Muscle of arm (tissue), 14 donors: ENCODE measurements at places on chromosomes 1 and 21. TPM values are rescaled to one million over a fixed set of nuclear protein-coding genes. Genes with fewer than 3 reads are reported as not detected.
A peak's percentile ranks its signal among the peaks of the same experiment; 100 is the strongest.

DNA sequence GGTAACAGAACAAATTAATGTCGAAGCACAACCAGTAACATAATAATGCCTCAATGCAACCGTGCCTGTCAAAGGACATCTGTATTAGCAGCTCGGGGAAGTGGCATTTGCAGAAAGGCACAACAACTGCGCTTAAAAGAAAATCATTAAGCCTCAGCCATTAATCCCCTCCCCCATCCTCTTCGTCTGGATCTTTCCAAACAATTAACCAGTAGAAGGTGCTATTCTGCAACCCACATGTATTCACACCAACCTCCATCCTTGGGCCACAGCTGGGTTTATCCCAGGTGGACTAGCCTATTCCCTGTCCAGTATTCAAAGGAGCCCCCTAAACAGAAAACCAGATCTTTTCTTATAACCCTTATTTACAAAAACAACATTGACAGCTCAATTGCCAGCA is 2.6 kb downstream of the RERE start:
- DNase-seq: no peak

The AGO4 gene
- polyA plus RNA-seq: 14.8 TPM

DNA sequence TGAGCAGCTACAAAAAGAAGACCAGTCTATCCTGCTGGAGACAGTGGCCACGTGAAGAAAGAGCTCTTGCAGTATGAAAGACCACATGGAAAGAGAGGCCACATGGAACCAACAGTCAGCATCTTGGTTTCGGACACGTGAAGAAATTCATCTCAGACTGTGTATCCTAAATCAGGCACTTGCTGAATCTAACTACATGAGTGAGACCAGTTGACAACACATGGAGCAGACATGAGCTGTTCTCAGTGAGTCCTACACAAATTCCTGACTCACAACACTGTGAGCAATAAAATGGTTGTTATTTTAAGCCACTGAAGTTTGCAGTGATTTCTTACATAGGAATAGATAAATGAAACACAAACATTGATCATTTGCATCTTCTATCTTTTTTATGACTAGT is 2.4 kb upstream of the TAF1A start:
- no peak for DNase-seq

The TNFRSF4 gene
- 1.9 TPM for polyA plus RNA-seq

The TRAPPC3 gene
- 38.9 TPM for polyA plus RNA-seq

DNA sequence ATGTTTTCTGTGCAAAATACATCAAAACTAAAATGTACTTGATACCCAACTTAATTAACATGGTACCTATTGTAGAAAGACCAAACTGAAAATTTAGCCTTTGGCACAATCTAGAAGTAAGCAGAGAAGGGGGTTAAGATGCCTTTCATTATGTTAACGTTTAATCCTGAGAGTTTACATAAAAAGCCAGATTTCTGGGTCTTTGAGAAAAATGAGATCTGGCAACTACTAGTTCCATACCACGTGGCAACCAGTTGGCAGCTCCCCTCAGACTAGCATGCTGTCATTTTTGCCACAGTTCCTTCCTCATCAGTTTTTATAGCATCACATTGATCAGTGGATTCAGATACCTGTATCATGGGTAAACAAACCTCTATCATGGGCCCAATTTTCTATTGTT is 1.5 kb downstream of the RO60 start:
- DNase-seq: no peak

GRCh38 chr1:33634806-33635205 is 162.4 kb downstream of the ZSCAN20 start:
- no peak for DNase-seq

DNA sequence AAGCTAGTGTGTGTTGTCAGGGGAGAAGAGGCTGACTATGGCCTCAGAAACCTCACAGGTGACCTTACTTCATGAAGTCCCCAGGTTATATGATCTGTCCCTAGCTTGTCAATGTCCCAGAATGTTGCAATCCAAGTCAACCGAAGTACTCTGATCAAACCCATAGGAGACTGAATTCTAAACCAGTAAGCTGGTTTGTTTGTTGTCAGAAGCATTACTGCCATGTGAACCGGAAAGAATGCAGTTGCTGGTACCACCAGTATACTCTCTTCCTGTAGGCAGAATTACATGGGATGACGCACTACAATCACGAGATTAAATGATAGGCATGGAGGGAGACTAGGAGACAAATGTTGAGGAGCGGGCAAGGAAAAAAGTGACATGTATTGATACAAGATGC is 26.1 kb upstream of the MAN1A2 start:
- no peak for DNase-seq

- DNase-seq: no peak
Observed at GRCh38 chr1:151820940-151821339, 10.7 kb downstream of the RORC start.

DNA sequence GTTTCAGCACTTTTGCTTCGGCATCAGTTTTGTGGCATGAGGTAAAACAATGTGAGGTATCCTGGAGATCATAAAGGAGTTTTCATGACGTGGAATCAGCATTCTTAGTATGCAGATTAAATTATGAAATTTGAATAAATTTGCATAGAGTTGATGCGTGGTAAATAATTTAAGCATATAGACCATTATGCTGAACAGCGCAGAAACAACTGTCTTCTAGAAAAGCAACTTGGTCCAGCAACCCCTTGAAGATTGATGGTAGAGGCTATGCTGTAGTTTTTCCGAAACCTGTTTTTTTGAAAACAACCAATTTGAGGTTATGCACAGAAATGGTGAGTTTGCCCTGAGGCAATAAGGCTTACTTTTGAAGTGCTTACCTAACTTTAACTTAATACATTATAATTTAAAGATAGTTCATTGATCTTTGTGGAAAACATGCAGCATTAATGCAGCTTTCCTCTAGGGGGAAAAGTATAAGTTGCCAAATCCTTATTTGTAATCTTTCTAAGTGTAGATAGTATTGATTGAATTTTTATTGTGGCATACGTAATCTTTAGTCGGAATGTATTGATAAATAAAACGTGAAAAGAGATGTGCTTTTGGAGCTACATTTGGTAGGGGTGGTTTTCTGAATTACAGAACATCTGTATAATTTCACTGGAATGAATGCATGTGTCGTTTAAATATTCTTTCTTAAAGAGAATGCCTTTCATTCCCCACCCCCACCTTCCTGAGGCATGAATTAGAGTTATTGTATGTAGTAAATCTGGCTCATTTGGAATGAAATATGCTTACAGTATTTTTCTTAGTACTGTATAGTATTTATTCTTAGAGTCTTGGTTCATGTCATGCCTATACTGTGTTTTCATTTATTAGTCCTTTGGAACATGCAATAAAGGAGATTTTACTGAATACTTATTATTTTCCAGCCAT is 3.8 kb downstream of the PRDM2 start:
- no peak for DNase-seq

The C1orf141 gene
- polyA plus RNA-seq: not detected

- peak; percentile 2 for DNase-seq
Observed at GRCh38 chr1:233738396-233738795, 124.5 kb downstream of the KCNK1 start.

DNA sequence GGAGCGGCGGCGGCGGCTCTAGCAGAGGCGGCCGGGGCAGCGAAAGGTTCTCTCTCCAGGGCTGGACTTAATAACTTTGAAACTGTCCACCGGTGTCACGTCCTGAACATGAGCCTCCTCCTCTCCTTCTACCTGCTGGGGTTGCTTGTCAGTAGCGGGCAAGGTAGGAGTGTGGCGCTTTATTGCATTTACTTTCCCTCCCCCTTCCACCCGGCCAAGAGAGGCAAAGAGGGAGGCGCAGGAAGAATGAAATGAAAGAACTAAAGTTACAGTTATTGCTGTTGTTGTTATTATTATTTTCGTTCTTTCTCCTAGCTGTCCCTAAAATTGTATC is 214 bp downstream of the NCAM2 start:
- peak; percentile 36 for DNase-seq

DNA sequence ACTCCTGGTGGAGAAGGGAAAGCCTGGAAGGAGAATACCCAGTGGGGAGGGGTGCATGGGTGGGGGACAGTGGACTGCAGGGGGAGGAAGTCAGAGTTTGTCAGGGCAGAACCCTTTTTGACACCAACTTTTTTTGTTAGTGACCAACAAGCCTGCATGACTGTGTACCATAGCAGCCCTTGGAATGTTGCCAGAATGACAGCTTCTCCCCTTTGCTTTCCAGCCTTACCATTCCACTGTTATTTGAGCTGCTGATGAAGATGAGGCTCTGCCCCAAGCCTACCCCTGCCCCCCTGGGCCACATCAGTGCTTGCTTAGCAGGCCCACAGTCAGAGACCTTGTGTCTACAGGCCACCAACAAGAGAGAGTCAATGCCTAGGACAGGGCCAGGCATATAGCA is 341.2 kb downstream of the HHAT start:
- DNase-seq: no peak

The MSTO1 gene
- polyA plus RNA-seq: 47.2 TPM

DNA sequence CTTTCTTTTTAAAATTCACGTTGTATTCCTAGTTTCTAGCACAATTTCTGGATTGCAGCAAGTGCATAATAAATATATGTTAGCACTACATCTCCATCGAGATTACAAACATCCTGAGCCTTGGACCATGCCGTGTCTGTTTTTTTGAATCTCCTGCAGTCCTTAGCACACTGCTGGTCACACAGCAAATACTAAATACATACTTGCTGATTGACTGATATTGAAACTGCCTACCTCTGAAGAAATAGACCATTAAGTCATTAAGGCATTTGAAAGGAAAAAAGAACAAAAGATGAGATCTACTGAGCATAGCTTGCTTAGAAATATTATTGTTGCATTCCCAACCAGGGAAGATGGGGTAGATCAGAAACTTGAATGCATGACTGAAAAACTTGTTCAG is 369.1 kb downstream of the PTBP2 start:
- DNase-seq: no peak

DNA sequence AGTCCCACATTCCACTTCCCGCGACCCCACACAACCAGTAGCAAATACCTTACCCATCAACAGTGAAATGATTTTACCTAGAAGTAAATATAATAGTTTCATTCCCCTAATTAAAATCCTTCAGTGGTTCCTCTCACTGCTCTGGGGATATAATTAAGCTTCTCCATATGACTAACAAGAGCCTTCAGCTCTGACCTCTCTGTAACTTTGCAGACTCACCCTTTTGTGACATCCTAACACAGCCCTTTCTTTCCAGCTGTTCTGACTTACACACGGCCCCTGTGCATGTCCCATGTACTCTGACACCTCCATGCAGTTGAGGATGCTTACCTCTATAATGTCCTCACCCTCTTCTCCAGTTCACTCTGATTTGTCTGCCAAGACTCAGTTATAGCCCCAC is 137.3 kb upstream of the SPAG17 start:
- DNase-seq: no peak

- no peak for DNase-seq
Observed at GRCh38 chr1:226512076-226512728, 36.4 kb upstream of the STUM start.

The SLC30A2 gene
- polyA plus RNA-seq: 0.66 TPM

The LCA5L gene
- 3.6 TPM for polyA plus RNA-seq

The SLAMF1 gene
- polyA plus RNA-seq: not detected

The CTSS gene
- 14.2 TPM for polyA plus RNA-seq

The C1QC gene
- polyA plus RNA-seq: 48.9 TPM

DNA sequence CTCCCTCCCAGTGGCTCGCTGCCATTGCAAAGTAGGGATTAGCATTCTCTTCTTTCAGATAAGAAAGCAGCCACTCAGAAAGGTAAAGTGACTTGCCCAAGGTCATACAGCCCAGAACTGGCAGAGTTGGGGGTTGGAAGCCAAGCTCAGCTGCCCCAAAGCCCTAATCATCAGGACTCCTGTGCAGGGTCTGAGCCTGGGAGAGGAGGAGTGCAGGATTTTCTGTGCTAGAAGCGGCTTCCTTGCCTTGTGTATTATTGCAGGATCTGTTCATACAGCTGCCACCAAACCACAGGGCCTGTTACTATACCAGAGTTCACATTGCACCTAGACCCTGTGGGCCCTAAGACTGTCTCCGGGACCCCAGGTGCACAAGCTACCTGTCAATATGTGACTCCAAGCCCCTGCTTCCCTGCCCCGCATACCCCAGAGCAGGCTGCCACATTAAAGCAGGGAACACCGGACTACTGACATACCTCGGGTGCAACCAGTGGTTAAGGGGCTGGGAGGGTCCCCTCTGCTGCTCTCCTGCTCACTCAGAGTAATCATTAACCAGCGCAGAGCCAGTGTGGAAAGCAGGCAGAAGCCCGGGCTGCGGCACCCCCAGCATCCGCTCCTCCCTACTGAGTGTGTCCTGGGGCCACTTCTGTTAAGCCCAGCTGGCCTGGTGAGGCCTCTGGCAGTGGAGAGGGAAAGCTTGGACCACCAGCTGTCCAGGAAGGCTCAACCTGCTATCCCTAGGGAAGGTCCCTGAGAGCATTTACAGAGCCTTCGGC is 15.8 kb downstream of the HSPG2 start:
- DNase-seq: no peak

GRCh38 chr1:10451287-10451686 is 1.5 kb downstream of the CORT start:
- peak; percentile 25 for DNase-seq

The RSPO1 gene
- 8.2 TPM for polyA plus RNA-seq

The GPR37L1 gene
- polyA plus RNA-seq: not detected

- no peak for DNase-seq
Observed at GRCh38 chr1:156233426-156234127, 8.4 kb upstream of the BGLAP start.

The LCE1C gene
- not detected for polyA plus RNA-seq

- no peak for DNase-seq
Observed at GRCh38 chr1:30704271-30704670, 19.1 kb downstream of the MATN1 start.

The RUNX3 gene
- 0.43 TPM for polyA plus RNA-seq

DNA sequence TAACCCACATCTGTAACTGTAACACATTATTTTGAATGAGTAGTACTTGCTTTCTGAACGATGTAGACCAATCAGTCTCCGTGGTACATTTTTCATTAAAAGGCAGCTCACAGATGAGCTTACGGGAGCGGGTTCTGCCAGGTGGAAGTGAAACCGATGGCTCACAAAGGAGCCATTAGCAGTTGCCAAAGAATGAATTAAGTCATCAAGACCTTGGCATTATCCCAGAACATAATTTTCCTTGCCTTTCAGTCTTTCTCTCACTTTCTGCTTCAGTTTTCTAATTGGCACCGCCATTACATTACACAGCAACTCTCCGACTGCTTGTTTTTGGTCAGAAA is 33.5 kb upstream of the UTS2 start:
- no peak for DNase-seq

GRCh38 chr1:64836802-64837201 is 91.9 kb downstream of the RAVER2 start:
- no peak for DNase-seq

The PLA2G2F gene
- not detected for polyA plus RNA-seq

DNA sequence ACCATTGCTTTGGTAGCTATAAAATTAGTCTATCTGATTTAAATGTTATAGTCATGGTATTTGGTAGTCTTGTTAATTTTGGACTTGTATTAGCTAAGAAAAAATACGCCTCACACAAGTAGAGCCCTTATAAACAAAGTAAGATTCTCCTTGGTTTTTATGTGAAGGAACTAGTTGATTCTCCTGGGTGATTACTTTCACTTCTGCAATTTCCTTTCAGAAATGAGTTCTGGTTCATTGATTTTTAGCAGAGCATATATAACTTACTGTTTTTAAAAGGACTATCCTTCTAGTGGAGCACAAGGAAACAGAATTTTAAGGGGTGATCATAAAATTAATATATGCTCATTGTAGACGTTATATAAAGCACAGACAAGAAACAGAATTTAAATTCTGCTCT is 120.1 kb downstream of the BACH1 start:
- DNase-seq: no peak

- no peak for DNase-seq
Observed at GRCh38 chr1:89631816-89632656, 884 bp upstream of the LRRC8C start.

- no peak for DNase-seq
Observed at GRCh38 chr1:85417017-85417416, 47.9 kb downstream of the DDAH1 start.
